ENCODE measurements at places on chromosomes 11 and 22. TPM values are rescaled to one million over a fixed set of nuclear protein-coding genes. Genes with fewer than 3 reads are reported as not detected.

DNA sequence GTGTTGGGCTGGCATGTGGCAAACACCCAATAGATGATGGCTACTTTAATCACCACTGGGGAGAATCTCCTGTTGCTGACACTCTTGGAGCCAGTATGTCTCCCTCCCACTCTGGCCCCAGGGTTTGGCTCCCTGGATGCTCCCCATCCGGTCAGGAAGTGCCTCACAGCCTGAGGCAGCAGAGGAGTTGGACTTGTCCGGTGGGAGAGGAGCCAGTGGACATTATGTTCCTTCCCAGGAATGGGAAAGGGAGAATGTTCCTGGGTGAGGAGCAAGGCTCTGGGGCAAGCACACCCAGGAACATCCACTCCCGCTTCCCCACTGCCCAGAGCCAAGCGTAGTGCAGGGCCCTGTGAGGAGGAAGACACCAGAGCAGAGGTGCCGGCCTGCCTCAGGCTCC is 84.6 kb upstream of the NAV2 start:
- H3K27me3 ChIP-seq: no peaks in the 10 kb centered on the region
- H3K36me3 ChIP-seq: no peaks in the 10 kb centered on the region
- no peak overlapping the region for H3K27ac ChIP-seq
- DNase-seq: no peak
- no peaks in the 10 kb centered on the region for H3K4me1 ChIP-seq

DNA sequence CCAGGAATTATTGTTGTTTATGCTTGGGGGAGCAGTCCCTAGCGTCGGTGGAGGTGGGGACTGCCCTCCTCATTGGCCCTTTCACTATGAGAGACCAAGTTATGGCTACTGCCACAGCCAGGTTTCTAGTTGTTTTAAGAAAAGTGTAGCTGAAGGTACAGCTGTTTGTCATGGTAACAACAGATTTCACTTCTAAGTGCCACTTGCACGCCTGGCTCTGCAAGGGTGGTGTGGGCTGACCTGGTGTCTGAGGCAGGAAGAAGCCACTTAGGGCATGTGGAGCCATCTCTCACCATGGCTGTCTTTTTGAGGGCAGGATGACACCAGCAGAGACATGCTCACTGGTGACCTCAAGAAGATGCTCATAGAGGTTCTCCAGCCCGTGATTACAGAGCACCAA is 46.3 kb upstream of the MPEG1 start:
- DNase-seq: no peak
- H3K27ac ChIP-seq: no peak overlapping the region
- no peaks in the 10 kb centered on the region for H3K36me3 ChIP-seq
- no peaks in the 10 kb centered on the region for H3K4me1 ChIP-seq
- no peak overlapping the region for H3K4me3 ChIP-seq

DNA sequence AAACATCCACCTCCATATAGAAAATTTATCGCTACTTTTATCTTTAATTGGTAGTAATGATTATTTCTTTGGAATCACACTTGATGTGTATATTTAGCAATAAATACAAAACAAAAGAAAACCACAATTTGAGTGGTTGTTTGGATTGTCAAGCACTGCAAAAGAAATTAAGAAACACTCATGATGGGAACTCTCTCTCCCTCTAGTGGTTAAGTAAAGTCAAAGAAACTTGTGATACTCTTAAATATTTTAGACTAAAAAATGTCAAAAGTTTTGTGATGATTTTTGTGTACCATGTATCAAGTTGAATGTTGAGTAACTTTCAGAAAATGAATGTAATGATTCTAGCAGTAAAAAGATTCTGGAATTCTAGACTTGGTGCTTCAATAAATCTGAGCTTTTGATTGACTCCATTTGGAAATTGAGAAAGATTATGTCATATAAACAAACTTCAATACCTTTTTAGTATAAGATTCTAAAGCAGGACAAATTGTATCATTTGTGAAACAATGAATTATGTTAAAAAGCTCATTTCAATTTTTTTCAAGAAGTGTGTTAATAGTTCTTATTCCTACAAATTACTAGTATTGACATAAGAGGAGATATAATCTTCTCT is 20.8 kb downstream of the MUC15 start:
- no peak overlapping the region for H3K4me3 ChIP-seq
- no peak overlapping the region for H3K27ac ChIP-seq
- no peak for DNase-seq
- H3K27me3 ChIP-seq: no peaks in the 10 kb centered on the region
- H3K4me1 ChIP-seq: no peaks in the 10 kb centered on the region

DNA sequence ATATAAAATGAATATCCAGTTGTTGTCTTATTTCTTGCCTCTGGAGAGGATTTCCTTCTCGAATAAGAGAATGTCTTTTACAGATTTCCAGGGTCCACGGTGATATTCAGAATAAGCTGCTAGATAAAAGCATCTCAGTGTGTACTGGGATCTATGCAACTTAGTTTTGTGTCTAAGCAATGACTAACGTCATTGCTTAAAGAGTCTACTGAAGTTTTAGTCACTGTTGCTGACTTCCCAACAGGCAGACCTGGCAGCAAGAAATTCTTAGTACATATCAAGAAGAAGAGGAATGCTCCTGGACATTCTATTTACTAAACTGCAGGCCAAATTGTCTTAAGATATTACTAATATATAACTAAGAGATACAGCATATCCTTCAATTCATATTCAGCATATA is 70.3 kb downstream of the SOX6 start:
- no peaks in the 10 kb centered on the region for H3K4me1 ChIP-seq
- no peaks in the 10 kb centered on the region for H3K27me3 ChIP-seq
- DNase-seq: no peak
- no peaks in the 10 kb centered on the region for H3K36me3 ChIP-seq
- no peak overlapping the region for H3K27ac ChIP-seq
- no peak overlapping the region for H3K4me3 ChIP-seq

GRCh38 chr11:35089666-35090065 is 49.3 kb upstream of the CD44 start:
- H3K4me1 ChIP-seq: peaks cover 5% of the 10 kb centered on the region
- H3K27ac ChIP-seq: peak overlapping the region; percentile 40
- DNase-seq: no peak
- H3K4me3 ChIP-seq: no peak overlapping the region

DNA sequence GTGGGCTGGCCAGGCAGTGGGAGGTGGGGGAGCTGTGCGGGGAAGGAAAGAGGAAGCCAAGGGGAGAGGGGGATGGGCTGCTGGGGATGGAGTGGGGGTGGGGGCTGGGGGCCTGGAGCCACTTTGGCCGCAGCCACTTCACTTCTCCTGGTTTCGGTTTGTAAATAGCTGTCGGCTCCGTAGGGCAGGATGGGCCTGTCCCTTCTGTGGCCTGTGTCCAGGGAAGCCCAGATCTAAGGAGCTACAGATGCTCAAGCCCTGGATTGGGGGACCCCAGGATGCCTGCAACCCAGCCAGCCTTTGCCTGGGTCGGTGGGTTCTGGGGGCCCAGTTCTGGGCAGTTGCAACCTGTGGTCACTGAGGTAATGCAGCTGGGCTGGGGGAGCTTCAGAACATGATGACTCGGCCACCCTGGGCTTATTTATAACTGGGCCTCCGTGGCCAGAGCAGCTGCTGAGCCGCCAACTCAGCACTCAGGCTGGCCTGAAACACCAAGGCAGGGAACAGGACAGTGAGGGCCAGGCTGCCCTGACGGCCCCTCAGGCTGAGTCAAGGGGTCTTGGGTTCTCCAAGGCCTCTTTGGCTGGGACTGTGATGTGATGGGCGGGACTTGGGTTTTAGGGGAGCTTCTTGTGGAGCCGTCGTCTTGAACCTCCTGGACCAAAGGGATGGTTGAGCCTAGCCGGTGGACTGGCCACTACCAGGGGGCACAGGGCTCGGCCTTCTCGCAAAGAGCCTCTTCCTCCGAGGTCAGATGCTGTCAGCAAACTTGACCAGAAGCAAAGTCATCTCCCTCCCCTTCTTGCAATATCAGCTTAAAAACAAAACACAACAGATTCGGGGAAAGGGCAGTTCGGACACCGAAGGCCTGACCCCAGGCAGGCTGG is 15.0 kb upstream of the SLC39A13 start:
- H3K36me3 ChIP-seq: no peaks in the 10 kb centered on the region
- H3K4me3 ChIP-seq: no peak overlapping the region

The RIMBP3B gene
- 0.54 TPM for total RNA-seq

- no peak overlapping the region for H3K27ac ChIP-seq
- no peak for DNase-seq
- no peaks in the 10 kb centered on the region for H3K4me1 ChIP-seq
These were observed 27.3 kb upstream of the NXPE4 start for GRCh38 chr11:114622858-114623257.

DNA sequence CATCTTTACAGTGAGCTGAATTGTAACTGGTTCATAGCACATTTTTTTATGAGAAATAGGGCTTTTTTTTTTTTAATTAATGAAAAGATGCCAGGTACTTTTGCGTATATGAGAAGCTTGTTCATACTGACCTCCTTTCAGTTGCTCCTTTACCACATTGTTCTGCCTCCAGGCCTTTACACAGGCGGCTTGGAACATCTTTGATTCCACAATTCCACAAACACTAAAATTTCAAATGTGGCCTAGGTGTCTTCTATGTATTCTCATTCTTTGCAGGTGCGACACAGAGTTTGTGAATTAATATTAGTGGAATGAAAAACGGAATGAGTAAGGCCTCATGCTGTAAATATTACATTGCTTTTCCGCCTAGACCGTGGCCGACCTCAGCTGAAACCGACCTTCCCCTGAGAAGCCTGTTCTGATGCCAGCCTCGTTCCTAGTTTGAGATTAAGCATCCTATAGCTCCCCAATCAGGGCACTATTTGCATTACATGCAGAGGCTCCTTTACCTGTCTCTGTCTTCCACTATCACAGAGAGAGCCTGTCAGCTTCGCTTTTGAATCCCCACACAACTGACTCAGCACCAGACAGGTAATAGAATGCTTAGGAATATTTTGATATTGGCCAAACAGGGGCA is 125.8 kb downstream of the LDLRAD3 start:
- no peaks in the 10 kb centered on the region for H3K36me3 ChIP-seq
- no peaks in the 10 kb centered on the region for H3K4me1 ChIP-seq
- no peaks in the 10 kb centered on the region for H3K27me3 ChIP-seq
- no peak overlapping the region for H3K4me3 ChIP-seq
- H3K27ac ChIP-seq: no peak overlapping the region

GRCh38 chr11:73426219-73426850 is 50.1 kb downstream of the RELT start:
- H3K4me3 ChIP-seq: no peak overlapping the region
- no peaks in the 10 kb centered on the region for H3K36me3 ChIP-seq
- H3K27ac ChIP-seq: no peak overlapping the region
- no peak for DNase-seq
- no peaks in the 10 kb centered on the region for H3K27me3 ChIP-seq

DNA sequence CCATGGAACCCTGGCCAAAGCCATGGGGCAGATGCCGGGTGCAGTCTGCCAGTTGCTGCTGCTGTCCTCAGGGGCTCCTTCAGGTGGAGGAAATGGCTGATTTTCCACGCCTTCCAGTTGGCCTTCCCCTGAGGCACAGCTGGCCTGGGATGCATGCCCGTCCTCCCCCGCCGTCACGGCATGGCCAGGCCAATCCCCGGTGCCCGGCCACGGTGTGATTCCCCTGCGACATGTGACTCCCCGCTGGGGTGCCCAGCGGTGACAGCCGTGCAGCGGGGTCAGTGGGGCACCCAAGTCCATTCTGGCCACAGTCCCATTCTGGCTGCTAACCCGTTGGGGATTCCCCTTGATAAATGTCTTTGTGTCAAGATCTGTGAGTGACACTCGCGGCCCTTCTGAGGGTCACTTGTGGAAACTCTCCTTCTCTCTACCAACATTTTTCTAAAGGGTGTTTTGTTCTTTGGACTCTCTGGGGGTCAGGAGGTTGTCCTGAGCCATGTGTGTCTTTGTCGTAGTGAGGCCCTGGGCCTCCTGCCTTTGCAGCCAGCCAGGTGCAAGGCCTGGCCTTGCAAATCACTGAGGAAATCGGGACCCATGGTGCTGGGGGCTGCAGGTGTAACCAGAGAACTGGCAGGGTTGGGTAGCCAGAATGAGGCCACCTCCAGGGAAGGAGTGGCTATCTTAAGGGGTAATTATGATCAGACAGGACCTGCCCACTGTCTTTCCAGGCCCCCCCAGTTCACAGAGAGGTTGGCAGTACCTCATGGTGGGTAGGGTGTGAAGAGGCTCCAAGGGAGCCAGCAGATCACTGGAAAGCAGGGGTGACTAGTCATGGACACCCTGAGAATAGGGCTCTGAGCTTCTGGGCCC is 37.1 kb downstream of the KCNQ1OT1 start:
- H3K36me3 ChIP-seq: no peaks in the 10 kb centered on the region
- H3K27me3 ChIP-seq: no peaks in the 10 kb centered on the region
- no peak overlapping the region for H3K4me3 ChIP-seq
- no peaks in the 10 kb centered on the region for H3K4me1 ChIP-seq
- DNase-seq: no peak

DNA sequence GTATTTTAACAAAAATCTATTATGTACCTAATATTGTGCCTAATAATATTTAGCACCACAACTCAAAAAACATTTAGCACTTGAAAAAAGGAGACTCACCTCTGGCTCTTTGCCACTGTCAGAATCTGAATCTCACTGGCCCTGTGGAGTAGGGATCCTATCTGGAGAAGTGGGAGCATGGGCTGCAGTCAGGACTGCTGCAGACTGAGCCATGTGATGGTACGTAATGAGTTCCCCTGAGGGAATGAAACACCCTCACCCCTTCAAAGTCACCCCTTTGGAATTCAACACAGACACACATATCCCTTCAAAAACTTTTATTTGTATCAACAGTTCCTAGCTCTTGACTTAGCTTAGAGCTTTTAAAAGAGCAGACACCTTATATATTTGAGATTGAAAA is 6.5 kb downstream of the PTPMT1 start:
- H3K27ac ChIP-seq: no peak overlapping the region
- no peak overlapping the region for H3K4me3 ChIP-seq
- DNase-seq: no peak
- H3K27me3 ChIP-seq: no peaks in the 10 kb centered on the region
- peaks cover 12% of the 10 kb centered on the region for H3K4me1 ChIP-seq

The MEI1 gene
- 0.18 TPM for total RNA-seq

- no peaks in the 10 kb centered on the region for H3K4me1 ChIP-seq
- H3K27me3 ChIP-seq: no peaks in the 10 kb centered on the region
- H3K36me3 ChIP-seq: no peaks in the 10 kb centered on the region
- DNase-seq: no peak
- no peak overlapping the region for H3K4me3 ChIP-seq
These were observed 96.5 kb downstream of the LUZP2 start for GRCh38 chr11:24593332-24593731.

GRCh38 chr11:20511982-20512381 is 87.4 kb upstream of the SLC6A5 start:
- no peaks in the 10 kb centered on the region for H3K4me1 ChIP-seq
- no peaks in the 10 kb centered on the region for H3K36me3 ChIP-seq
- H3K4me3 ChIP-seq: no peak overlapping the region
- no peak overlapping the region for H3K27ac ChIP-seq
- no peak for DNase-seq
- H3K27me3 ChIP-seq: no peaks in the 10 kb centered on the region

Measured in Panc1 (cell line).